ENCODE measurements at places on chromosomes 11 and 22. TPM values are rescaled to one million over a fixed set of nuclear protein-coding genes. Genes with fewer than 3 reads are reported as not detected.

Gene RNH1
- total RNA-seq, result 118 TPM

Gene OR4D5
- 2.1 TPM for total RNA-seq

Gene CD3E
- total RNA-seq, result 6.3 TPM

Gene DRD4
- 2.4 TPM for total RNA-seq

Gene PIH1D2
- total RNA-seq, result 2.4 TPM

Gene SLC17A6
- total RNA-seq, result not detected

Gene FZD4
- 7.9 TPM for total RNA-seq

Gene MAPK8IP1
- 1.6 TPM for total RNA-seq

Gene SPON1
- 64.2 TPM for total RNA-seq

Gene CARD10
- total RNA-seq, result 60.5 TPM

Gene HORMAD2
- total RNA-seq, result not detected

Gene P2RY2
- 14.5 TPM for total RNA-seq

Gene MAP4K2
- 16.8 TPM for total RNA-seq

Gene MOV10L1
- 1.0 TPM for total RNA-seq

Gene APOL3
- 20.5 TPM for total RNA-seq

Gene MIOX
- total RNA-seq, result not detected

Gene OR2AG1
- not detected for total RNA-seq

Gene SERHL2
- total RNA-seq, result 0.89 TPM

Gene NXPE4
- total RNA-seq, result 283 TPM

Gene NAT10
- 29.6 TPM for total RNA-seq

Gene SULT4A1
- 4.1 TPM for total RNA-seq

Gene NEFH
- 2.3 TPM for total RNA-seq

Gene OR52K1
- not detected for total RNA-seq
